ENCODE measurements at places on chromosomes 7 and 10.

DNA sequence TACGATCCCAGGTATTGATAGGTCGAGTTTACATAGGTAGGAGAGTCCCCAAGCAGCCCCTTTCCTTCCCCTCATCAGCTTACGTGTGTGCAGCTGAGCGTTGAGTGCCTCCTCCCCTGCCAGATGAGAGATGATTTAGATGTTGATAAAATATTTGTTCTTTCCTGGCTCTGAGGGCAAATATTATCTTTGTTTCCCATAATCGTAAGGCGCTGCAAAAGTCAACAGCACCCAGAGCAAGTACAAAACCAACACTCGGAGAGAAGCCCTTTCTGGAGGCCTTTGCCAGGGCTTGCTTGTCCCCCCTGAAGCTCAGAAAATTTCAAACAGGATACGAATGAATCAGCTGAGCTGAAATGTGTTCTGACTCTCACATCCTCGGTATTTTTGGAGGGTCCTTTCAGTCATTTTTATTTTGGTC, 683.2 kb downstream of the LRMDA start:
- DNase-seq = no peak

DNA sequence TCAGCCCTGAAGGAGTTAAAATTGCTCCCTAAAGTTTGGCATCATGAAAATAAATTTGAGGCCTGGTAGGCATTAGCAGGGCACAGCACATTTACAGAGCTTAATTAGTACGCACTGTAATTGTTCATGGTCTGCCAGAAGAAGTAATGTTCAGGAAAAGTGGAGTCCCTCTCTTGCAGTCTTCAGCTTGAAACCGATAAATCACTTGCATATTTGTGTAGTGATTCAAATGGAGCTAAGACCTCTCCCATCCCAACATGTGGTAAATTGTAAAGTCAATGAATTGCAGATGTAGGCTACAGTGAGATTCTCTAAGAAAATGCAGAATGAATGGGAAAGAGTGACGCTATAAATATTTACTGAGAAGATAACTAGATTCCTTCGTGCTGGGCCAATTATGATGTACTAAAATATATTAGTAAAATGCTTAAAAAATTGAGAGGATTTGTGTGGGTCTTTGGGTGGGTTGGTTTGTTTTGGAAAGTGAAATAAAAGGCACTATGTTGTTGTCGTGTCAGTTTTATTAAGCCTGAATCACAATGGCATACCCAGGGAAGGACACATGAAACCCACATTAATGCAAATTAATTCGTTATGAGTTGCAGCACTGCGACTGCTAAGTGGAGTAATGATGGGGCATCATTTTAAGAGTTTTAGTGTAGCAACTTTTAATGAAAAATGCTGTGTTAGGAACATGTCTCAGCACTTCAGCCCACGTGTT, 8.4 kb downstream of the TCF7L2 start:
- DNase-seq = no peak

GRCh38 chr10:60649485-60650377, 128.5 kb upstream of the CDK1 start:
- no peak for DNase-seq

GRCh38 chr7:28900311-28900710, 57.8 kb downstream of the TRIL start:
- DNase-seq = no peak

- DNase-seq = no peak
Observed at GRCh38 chr7:100804681-100805431, 22.5 kb downstream of the EPHB4 start.

All from H9 (cell line).